ENCODE measurements at places on chromosomes 3 and 15. TPM values are rescaled to one million over a fixed set of nuclear protein-coding genes. Genes with fewer than 3 reads are reported as not detected.

The CCDC33 gene
- total RNA-seq = not detected

The PIGZ gene
- 1.9 TPM for total RNA-seq

The SGO1 gene
- total RNA-seq = 43.6 TPM

The GOLGA6B gene
- total RNA-seq = not detected

The TFRC gene
- 282 TPM for total RNA-seq

The TMEM43 gene
- total RNA-seq = 27.9 TPM

The ISY1 gene
- 65.7 TPM for total RNA-seq

The RTP4 gene
- total RNA-seq = 14.8 TPM

The CCDC9B gene
- total RNA-seq = 0.76 TPM

The SLC12A8 gene
- 0.45 TPM for total RNA-seq

The KCNAB1 gene
- 0.08 TPM for total RNA-seq

The GOLGA6L9 gene
- 2.1 TPM for total RNA-seq

The FAM81A gene
- total RNA-seq = 4.7 TPM

The GXYLT2 gene
- not detected for total RNA-seq

The SCN10A gene
- total RNA-seq = not detected

The DLEC1 gene
- 0.26 TPM for total RNA-seq

The MUC20 gene
- total RNA-seq = 0.53 TPM

The BFSP2 gene
- total RNA-seq = 0.42 TPM

The POC1A gene
- 32.3 TPM for total RNA-seq

The IL17RB gene
- 0.31 TPM for total RNA-seq

The B3GALNT1 gene
- total RNA-seq = 14.7 TPM

The TEX9 gene
- not detected for total RNA-seq

The XCR1 gene
- not detected for total RNA-seq

The SNTN gene
- not detected for total RNA-seq

The CDHR4 gene
- total RNA-seq = not detected

The CCR9 gene
- 0.08 TPM for total RNA-seq

The NEK10 gene
- total RNA-seq = 0.74 TPM

The PAQR5 gene
- not detected for total RNA-seq

The ATP13A5 gene
- not detected for total RNA-seq

The ALDH1L1 gene
- not detected for total RNA-seq

The RETNLB gene
- total RNA-seq = not detected

The SIN3A gene
- total RNA-seq = 96.7 TPM

The CERS3 gene
- total RNA-seq = 0.18 TPM

The ARNT2 gene
- total RNA-seq = not detected

The KNL1 gene
- 61.4 TPM for total RNA-seq

The RLBP1 gene
- not detected for total RNA-seq

The FETUB gene
- not detected for total RNA-seq

The POLQ gene
- total RNA-seq = 35.5 TPM

The TTLL13 gene
- total RNA-seq = 1.3 TPM

The ADAM10 gene
- total RNA-seq = 135 TPM

The CADPS gene
- total RNA-seq = not detected

The GPR160 gene
- total RNA-seq = 5.0 TPM

The FAM227B gene
- 3.2 TPM for total RNA-seq

The DUOXA2 gene
- not detected for total RNA-seq

The DNAJA4 gene
- 29.7 TPM for total RNA-seq

The CKMT1A gene
- total RNA-seq = not detected

The SH2D7 gene
- total RNA-seq = 0.31 TPM

The IGSF11 gene
- total RNA-seq = 2.5 TPM

The CHAC1 gene
- total RNA-seq = 8.3 TPM

The CYP8B1 gene
- not detected for total RNA-seq

The KIF15 gene
- 62.2 TPM for total RNA-seq

The JMJD7 gene
- total RNA-seq = 22.8 TPM

The RARRES1 gene
- total RNA-seq = not detected

The MORC1 gene
- total RNA-seq = not detected

The ANP32A gene
- total RNA-seq = 227 TPM

The GPR171 gene
- total RNA-seq = 115 TPM
